ENCODE measurements at places on chromosomes 1 and 21. TPM values are rescaled to one million over a fixed set of nuclear protein-coding genes. Genes with fewer than 3 reads are reported as not detected.
A peak's percentile ranks its signal among the peaks of the same experiment; 100 is the strongest.

- no peaks in the 10 kb centered on the region for H3K4me1 ChIP-seq
- H3K36me3 ChIP-seq = no peaks in the 10 kb centered on the region
- no peak overlapping the region for H3K27ac ChIP-seq
- no peak for DNase-seq
Observed at GRCh38 chr1:154767315-154768240, 102.5 kb downstream of the KCNN3 start.

DNA sequence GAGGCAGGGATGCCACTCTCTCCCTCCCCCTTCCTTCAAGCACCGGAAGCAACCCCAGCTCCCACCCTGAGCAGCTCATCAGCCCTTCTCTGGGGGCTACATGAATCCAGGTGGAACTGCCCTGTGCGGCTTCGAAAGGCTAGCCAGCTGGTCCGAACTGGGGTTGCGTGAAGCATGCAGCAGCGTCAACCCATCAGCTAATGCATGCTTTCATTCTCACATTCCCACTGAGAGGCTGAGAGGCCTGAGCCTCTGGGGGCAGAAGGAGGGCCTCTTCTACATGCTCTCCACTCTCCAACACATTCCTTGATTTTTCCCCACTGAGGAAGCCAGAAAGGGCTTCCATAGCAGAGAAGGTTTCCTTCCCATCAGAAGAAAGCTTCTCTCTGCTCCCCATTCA is 5.6 kb downstream of the RXRG start:
- no peak for DNase-seq
- H3K4me1 ChIP-seq = no peaks in the 10 kb centered on the region
- no peak overlapping the region for H3K27ac ChIP-seq
- no peaks in the 10 kb centered on the region for H3K36me3 ChIP-seq
- H3K27me3 ChIP-seq = peaks cover 40% of the 10 kb centered on the region

Gene SLC45A1
- total RNA-seq = 0.73 TPM

Gene ECM1
- total RNA-seq = 2.8 TPM

GRCh38 chr1:73755649-73756048 is 442.3 kb downstream of the LRRIQ3 start:
- no peaks in the 10 kb centered on the region for H3K36me3 ChIP-seq
- H3K27ac ChIP-seq = no peak overlapping the region
- no peaks in the 10 kb centered on the region for H3K4me1 ChIP-seq
- H3K27me3 ChIP-seq = no peaks in the 10 kb centered on the region

GRCh38 chr21:41744028-41744930 is 22.6 kb downstream of the RIPK4 start:
- H3K36me3 ChIP-seq = peaks cover 87% of the 10 kb centered on the region
- H3K27ac ChIP-seq = no peak overlapping the region
- no peaks in the 10 kb centered on the region for H3K4me1 ChIP-seq
- no peak for DNase-seq
- H3K27me3 ChIP-seq = no peaks in the 10 kb centered on the region
- no peak overlapping the region for H3K4me3 ChIP-seq

DNA sequence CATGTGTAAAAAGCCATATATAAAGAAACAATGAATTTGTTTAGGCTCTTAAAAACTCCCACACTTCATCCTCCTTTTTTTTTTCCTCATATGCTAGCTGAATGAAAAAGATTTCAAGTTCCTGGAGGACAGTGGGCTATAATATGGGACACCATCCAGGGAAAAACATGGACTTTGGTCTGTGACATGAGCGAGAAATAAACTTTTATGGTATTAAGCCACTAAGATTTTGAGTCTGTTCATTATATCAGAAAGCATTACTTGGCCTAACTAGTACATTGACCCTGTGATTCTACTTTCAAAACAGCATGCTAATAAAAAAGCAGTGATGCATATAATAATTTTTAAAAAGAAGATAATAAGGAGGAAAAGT is 392.3 kb upstream of the CAMK1G start:
- no peaks in the 10 kb centered on the region for H3K36me3 ChIP-seq
- H3K27ac ChIP-seq = no peak overlapping the region
- H3K4me3 ChIP-seq = no peak overlapping the region
- no peaks in the 10 kb centered on the region for H3K4me1 ChIP-seq
- H3K27me3 ChIP-seq = no peaks in the 10 kb centered on the region

- no peak overlapping the region for H3K27ac ChIP-seq
- H3K27me3 ChIP-seq = no peaks in the 10 kb centered on the region
- H3K36me3 ChIP-seq = no peaks in the 10 kb centered on the region
- H3K4me1 ChIP-seq = no peaks in the 10 kb centered on the region
- H3K4me3 ChIP-seq = no peak overlapping the region
Observed at GRCh38 chr1:75165264-75165663, 31.1 kb downstream of the LHX8 start.

DNA sequence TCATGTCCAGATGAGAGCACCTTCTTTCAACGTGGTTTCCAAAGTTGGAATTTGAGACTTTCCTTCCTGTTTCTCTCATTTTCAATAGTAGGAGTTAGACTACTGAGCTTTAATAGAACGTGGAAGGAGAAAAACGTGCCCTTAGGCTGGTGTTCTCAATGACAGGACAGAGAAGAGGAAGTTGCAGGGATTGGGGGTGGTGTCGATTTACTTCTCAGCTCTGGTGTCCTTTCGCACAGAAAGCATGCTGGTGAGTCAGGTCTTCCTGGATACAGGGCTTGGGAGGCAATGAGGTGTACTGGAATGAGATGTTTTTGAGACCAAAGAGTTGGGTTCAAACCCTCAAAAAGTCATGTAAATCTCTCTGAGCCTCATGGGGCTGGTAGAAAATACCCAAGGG is 67.1 kb downstream of the HIVEP3 start:
- H3K36me3 ChIP-seq = peaks cover 4% of the 10 kb centered on the region
- peak; percentile 42 for DNase-seq
- H3K27ac ChIP-seq = no peak overlapping the region
- H3K4me3 ChIP-seq = no peak overlapping the region
- no peaks in the 10 kb centered on the region for H3K27me3 ChIP-seq

Gene CTNNBIP1
- total RNA-seq = 11.8 TPM

Gene C1QTNF12
- 2.0 TPM for total RNA-seq

GRCh38 chr1:199843861-199844260 is 183.6 kb upstream of the NR5A2 start:
- no peaks in the 10 kb centered on the region for H3K27me3 ChIP-seq
- no peak overlapping the region for H3K27ac ChIP-seq
- no peak overlapping the region for H3K4me3 ChIP-seq

GRCh38 chr1:156622581-156623297 is 3.5 kb downstream of the HAPLN2 start:
- peak overlapping the region; percentile 16 for H3K4me3 ChIP-seq
- DNase-seq = no peak
- peaks cover 83% of the 10 kb centered on the region for H3K27me3 ChIP-seq
- peaks cover 12% of the 10 kb centered on the region for H3K4me1 ChIP-seq

- no peaks in the 10 kb centered on the region for H3K36me3 ChIP-seq
- no peak overlapping the region for H3K4me3 ChIP-seq
- H3K4me1 ChIP-seq = no peaks in the 10 kb centered on the region
- no peak for DNase-seq
Observed at GRCh38 chr21:26832546-26832945, 12.7 kb downstream of the ADAMTS1 start.

DNA sequence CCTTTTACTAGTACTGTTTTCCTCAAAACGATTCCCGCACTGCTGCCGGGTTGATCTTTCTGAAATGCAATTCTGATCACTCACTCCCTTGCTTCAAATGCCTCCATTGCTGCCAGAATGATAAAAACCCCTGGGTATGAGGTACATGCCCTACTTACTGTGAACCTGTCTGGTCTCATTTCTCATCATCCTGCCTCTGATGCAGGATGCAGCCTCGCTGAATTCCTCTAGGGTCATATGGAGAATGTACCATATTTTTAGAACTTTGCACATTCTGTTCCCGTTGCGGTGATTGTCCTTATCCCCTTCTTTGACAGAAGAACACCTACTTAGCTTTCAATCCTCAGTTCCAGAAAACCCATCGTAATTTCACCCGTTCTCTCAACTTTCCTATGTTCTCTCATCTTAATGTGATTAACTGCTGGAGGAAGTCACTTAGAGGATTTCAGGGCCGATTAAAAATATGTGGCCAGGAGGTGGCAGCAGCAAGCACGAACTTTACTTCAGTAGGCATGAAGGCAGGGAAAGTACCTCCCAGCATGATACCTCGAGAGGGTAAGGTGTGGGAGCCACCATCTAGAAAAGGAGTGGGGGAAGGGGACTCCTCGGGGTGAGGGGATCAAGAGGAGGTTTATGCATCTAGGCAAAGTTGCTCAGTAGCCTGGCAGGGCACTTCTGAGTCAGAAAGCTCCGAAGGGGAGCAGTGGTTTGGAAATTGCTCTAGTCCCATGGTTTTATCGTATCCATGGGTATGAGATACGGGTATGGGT is 361.5 kb upstream of the ZP4 start:
- peak overlapping the region; percentile 12 for H3K27ac ChIP-seq
- H3K4me3 ChIP-seq = no peak overlapping the region
- peaks cover 10% of the 10 kb centered on the region for H3K4me1 ChIP-seq
- H3K36me3 ChIP-seq = no peaks in the 10 kb centered on the region
- no peaks in the 10 kb centered on the region for H3K27me3 ChIP-seq
- DNase-seq = peak; percentile 77

GRCh38 chr1:192763243-192763642 is 45.6 kb upstream of the RGS2 start:
- H3K27ac ChIP-seq = no peak overlapping the region
- DNase-seq = no peak
- no peaks in the 10 kb centered on the region for H3K27me3 ChIP-seq
- no peak overlapping the region for H3K4me3 ChIP-seq

DNA sequence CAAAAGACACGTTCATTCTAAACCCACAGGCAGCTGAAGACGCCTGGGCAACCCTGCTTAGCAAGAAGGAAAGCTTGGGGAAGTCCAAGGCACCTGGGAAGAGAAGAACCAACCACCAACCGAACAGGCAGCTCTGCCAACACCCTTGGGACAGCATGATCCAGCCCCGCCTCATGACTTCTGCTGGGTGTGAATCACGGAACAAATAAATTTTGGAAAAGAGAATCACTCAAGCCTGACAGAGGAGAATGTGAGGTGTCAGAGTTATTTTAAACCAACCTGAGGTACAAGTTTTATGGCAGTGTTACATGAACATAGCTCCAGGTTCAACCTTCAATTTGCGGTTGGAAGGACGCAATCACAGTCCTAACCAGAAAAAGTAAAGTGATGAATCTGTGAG is 10.0 kb upstream of the PADI4 start:
- H3K27me3 ChIP-seq = no peaks in the 10 kb centered on the region
- no peak overlapping the region for H3K4me3 ChIP-seq
- no peak for DNase-seq
- no peak overlapping the region for H3K27ac ChIP-seq

- H3K4me1 ChIP-seq = no peaks in the 10 kb centered on the region
- H3K27ac ChIP-seq = no peak overlapping the region
- DNase-seq = no peak
- no peak overlapping the region for H3K4me3 ChIP-seq
Observed at GRCh38 chr21:28325618-28326017, 667.1 kb downstream of the LTN1 start.
